ENCODE measurements at places on chromosomes 11 and 22.
A peak's percentile ranks its signal among the peaks of the same experiment; 100 is the strongest.

DNA sequence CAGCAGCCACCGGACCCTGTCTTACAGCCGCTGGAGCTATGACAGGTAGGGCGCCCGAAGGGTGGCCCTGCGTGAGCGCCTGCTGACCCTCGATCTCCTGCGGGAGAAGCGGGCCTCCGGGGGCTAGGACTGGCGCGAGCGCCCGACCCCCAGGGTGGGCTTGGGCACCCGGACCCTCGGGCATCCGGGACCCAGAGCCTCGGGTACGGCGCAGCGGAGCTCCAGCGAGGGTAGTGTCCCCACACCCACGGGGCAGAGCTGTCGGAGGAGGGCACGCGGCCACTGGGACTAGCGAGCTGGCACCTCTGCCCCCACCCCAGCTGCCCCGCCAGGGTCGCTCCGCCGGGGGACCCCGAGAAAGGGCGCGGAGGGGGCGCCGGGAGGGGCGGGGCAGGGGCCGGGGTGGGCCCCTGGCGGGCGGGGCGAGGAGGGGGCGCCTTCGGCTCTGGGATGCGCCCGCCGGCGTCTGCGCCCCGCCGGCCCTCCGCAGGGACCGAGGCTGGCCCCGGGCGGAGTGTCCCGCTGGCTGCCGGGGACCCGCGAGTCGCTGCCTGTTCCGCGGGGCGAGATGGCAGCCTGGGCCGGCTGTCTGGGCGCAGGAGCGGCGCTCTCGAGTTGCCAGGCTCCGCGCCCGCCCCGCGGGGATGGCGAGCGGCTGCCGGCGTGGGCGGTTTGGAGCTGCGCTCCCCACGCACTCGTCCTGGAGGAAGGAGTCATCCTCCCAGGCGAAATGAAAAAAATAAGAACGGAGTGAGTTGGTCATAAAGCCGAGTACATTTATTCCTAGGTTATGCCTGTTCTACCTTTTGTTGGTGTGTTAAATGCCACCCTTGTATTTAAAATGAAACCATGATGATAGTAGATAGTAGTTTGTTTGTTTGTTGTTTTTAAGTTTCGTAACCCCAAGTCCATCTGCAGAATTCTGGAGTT, 32.4 kb downstream of the EIF3F start:
- DNase-seq, result peak; percentile 25

DNA sequence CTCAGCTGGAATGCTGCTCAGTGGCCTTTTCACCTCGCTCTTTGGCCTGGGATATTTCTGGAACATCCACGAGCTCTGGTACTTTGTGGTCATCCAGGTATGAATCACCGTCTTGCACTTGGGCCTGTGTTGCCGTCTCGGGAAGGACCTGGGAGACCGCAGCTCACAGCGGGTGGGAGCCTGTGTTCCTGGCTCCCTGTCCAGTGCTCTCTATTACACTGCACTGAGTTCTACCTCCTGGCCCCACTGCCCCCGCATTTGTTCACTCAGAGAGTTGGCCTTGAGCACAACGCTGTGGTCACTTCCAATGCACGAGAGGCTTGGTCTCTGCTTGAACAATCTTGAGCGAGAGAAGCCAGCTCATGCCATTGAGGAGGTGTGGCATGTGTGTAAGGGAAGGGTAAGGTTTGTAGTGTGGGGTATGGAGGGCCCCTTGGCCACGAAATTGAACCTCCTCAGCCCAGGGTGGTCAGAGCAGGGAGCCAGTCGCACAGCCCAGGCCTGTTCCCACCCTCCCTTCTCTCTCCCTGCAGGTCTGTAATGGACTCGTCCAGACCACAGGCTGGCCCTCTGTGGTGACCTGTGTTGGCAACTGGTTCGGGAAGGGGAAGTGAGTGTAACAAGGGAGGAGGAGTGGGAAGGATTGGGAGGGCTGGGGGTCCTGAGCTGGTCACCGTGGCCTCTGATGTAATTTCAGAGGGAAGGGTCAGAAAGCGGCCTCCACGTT, 16.2 kb downstream of the SLC37A2 start:
- DNase-seq, result no peak

GRCh38 chr11:119266063-119266462, 50.9 kb downstream of the MCAM start:
- DNase-seq, result peak; percentile 12

- no peak for DNase-seq
Observed at GRCh38 chr11:107293677-107294344, 163.8 kb downstream of the CWF19L2 start.

DNA sequence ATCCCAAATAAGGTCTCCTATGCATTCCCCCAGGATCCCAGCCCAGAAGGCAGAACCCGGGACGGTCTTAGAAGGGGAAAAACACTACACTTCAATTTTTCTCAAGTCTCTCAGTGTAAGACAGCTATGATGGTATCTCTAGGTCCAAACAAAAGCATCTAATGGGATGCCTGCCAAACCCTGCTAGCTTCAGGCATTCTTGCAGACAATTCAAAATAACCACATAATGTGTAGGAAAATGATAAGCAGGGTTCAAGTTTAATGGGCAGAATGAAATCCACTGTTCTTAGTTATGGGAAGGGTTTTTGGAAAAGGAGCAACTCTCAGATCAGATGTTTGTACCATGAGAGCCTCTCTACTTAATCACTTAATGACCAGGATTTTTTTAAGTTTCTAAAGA, 119.8 kb upstream of the ANO1 start:
- no peak for DNase-seq

DNA sequence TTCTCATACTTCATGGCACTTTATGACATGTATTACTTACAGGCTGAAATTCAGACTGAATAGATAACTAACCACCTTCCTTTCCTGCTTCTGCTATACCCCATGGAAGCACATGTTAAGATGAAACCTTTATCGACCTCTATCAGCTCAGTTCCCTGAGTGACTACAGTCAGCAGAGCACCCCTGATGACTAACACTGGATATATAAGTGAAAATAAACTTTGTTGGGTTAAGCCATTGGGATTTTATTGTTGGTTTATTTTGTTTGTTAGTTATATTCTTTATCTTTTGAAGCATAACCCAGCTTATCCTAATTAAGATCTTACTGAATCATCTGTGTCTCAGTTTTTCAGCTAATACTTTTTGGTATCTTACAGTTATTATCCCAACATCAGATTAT, 23.0 kb upstream of the MAML2 start:
- no peak for DNase-seq

DNA sequence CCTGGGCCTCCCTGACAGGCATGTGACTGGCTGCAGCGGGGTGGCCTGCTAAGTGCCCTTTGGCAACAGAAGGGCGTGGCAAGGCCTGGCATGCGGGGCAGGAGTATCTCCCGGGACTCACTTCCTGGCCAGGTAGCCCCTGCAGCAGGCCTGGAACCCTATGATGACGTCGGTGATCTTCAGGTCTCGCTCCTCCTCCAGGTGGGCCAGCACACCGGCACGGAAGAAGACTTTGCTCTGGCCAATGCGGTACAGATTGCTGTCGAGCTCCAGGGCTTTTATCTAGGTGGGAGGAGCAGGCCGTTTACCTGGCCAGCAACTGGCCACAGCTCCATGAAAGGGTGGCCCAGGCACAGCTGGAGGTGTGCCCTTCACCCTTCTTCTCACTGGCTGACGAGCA, 50.9 kb downstream of the APOL1 start:
- no peak for DNase-seq

GRCh38 chr11:32188785-32189184, 97.9 kb downstream of the RCN1 start:
- DNase-seq, result no peak

Measured in CD4-positive, alpha-beta T cell treated with Interleukin-17A for 1 hour (primary cell).